ENCODE measurements at places on chromosomes 3 and 15. TPM values are rescaled to one million over a fixed set of nuclear protein-coding genes. Genes with fewer than 3 reads are reported as not detected.

SCAMP5 gene
- 15.0 TPM for total RNA-seq

GOLGA6B gene
- total RNA-seq, result not detected

POLR2M gene
- total RNA-seq, result 60.5 TPM

KIF7 gene
- 3.5 TPM for total RNA-seq

ADGRG7 gene
- not detected for total RNA-seq

ATP10A gene
- 7.3 TPM for total RNA-seq

HDGFL3 gene
- total RNA-seq, result 77.6 TPM

TMIE gene
- total RNA-seq, result 0.14 TPM

THAP10 gene
- 6.4 TPM for total RNA-seq

BNC1 gene
- 0.47 TPM for total RNA-seq

TIMP4 gene
- total RNA-seq, result 12.3 TPM

PP2D1 gene
- not detected for total RNA-seq

DAZL gene
- total RNA-seq, result not detected

NDUFB5 gene
- total RNA-seq, result 52.3 TPM

CCRL2 gene
- 0.18 TPM for total RNA-seq

SHC4 gene
- total RNA-seq, result 0.95 TPM

SMCO1 gene
- total RNA-seq, result 0.03 TPM

UNC13C gene
- not detected for total RNA-seq

FOXL2 gene
- 2.5 TPM for total RNA-seq

SERPINI2 gene
- total RNA-seq, result not detected

C3orf22 gene
- not detected for total RNA-seq

CPNE9 gene
- total RNA-seq, result 0.14 TPM

SYNPR gene
- not detected for total RNA-seq

GABPB1 gene
- total RNA-seq, result 32.9 TPM

INKA1 gene
- 2.1 TPM for total RNA-seq

TTC23 gene
- total RNA-seq, result 11.1 TPM

EPHB1 gene
- not detected for total RNA-seq

SLC28A2 gene
- not detected for total RNA-seq

MUSTN1 gene
- total RNA-seq, result not detected

RHCG gene
- 45.3 TPM for total RNA-seq

CADPS gene
- total RNA-seq, result not detected

MRAS gene
- 10.5 TPM for total RNA-seq

GOLGA6L7 gene
- total RNA-seq, result not detected

TWF2 gene
- total RNA-seq, result 71.5 TPM

IQCF5 gene
- not detected for total RNA-seq

CFAP100 gene
- not detected for total RNA-seq

OR5H2 gene
- total RNA-seq, result not detected

ALDH1A3 gene
- total RNA-seq, result 19.5 TPM
